ENCODE measurements at places on chromosomes 16 and 17. TPM values are rescaled to one million over a fixed set of nuclear protein-coding genes. Genes with fewer than 3 reads are reported as not detected.

DNA sequence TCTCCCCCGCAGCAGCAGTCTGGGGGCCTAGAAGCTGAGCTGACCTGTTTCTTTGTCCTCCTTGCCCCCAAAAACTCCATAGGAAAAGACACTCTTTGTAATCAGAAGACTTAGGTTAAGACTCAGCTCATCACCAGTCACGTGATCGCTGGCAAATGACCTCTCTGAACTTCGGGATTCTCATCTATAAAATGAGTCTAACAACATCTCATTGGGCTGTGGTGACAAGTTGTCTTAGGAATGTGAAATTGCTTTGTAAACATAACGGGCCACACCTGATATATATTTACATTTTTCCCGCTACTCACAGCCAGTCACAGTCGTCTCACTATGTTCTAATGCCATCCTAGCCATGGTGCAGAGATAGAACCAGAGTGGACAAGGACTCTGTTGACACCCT, 86.0 kb upstream of the LHX1 start:
- no peak for DNase-seq
- H3K4me1 ChIP-seq = peaks cover 20% of the 10 kb centered on the region
- no peaks in the 10 kb centered on the region for H3K36me3 ChIP-seq
- H3K27ac ChIP-seq = no peak overlapping the region

DNA sequence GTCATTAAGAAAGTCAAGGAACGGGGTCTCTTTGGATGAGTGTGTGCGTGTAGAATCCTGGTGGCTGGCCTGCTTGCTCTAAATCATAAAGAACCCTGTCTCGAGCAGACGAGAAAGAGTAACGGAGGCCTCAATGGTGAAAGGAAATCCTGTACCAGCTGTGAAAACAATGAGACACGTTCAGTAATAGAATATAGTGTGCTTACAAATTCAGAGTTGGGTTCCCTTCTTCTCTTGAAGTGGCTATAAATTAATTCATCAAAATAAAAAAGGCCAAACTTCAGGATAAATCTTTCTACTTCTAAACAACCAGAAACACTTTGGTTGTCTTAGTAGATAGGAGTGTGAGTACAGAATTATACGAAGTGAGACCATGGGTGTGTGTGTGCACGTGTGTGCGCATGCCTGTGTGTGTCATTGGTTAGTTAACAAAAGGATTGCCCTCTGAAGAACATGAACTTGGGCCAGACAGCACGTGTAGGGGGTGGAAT, 48.5 kb downstream of the WWOX start:
- no peak overlapping the region for H3K4me3 ChIP-seq
- no peak for DNase-seq
- H3K27me3 ChIP-seq = no peaks in the 10 kb centered on the region
- no peaks in the 10 kb centered on the region for H3K36me3 ChIP-seq
- no peaks in the 10 kb centered on the region for H3K4me1 ChIP-seq

DNA sequence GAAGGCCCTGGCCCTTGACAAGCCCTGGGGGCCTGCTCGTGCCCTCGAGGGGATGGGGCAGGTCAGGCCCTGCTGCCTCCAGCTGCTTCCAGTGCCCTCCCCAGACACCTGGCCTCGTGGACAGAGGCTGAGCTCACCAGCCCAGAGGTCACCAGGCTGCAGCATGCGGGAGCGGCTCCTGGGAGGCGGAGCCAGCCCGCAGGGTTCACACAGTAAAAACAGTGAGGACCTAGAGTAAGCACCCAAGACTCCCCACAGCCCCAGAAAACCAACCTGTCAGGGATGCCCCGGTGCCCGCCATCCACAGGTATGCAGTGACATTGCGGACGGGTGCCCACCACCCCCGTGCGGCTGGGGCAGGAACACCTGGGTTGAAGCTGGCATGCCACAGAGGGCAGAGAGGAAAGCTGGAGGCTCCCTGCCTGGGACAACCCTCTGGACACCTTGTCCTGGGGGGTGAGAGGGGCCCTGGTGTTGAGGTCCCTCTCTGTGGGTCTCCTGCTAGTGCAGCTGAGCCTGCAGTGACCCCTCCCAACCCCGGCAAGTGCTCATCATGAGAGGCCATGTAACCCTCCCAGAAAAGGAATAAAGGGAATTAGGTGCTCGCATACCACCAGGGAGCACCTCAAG, 62.1 kb downstream of the LMF1 start:
- no peaks in the 10 kb centered on the region for H3K27me3 ChIP-seq
- H3K27ac ChIP-seq = no peak overlapping the region
- H3K4me1 ChIP-seq = no peaks in the 10 kb centered on the region
- peaks cover 17% of the 10 kb centered on the region for H3K36me3 ChIP-seq
- no peak for DNase-seq

DNA sequence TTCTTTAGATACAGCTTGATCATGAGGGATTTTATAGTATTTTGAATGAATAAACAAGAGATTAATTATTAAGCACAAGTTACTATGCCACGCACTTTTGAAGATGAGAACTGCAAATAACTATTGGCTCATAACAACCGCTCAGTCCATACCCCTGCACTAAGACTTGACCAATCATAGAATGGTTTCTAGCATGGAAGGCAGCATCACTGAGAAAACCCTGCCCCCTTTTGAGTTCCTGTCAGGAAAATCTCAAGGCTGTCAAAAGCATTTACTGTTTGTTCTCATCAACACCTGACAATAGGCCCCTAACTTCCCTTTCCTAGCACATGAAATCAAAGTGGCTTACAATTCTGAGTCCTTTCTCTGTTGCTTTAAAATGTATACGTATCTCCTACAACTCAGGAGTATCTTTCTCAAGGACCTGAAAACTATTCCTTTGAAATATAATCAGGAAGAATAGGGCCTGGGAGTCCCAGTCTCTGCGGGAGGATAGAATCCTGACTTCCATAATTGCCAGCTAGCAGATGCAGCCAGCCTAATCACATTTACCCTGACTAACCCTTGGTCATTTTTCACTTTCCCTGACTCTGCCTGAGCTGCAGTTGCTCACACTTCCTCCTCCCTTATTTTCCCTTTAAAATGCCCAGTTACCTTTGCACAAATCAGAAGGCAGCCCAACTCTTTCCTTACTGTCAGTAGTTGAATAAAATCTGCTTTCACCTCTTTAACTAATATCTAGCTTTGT, 9.1 kb upstream of the MMD start:
- peaks cover 30% of the 10 kb centered on the region for H3K4me1 ChIP-seq

GRCh38 chr17:6996256-6997011, 585 bp downstream of the ALOX12 start:
- no peak overlapping the region for H3K27ac ChIP-seq
- no peaks in the 10 kb centered on the region for H3K27me3 ChIP-seq
- DNase-seq = no peak
- H3K4me1 ChIP-seq = no peaks in the 10 kb centered on the region

DNA sequence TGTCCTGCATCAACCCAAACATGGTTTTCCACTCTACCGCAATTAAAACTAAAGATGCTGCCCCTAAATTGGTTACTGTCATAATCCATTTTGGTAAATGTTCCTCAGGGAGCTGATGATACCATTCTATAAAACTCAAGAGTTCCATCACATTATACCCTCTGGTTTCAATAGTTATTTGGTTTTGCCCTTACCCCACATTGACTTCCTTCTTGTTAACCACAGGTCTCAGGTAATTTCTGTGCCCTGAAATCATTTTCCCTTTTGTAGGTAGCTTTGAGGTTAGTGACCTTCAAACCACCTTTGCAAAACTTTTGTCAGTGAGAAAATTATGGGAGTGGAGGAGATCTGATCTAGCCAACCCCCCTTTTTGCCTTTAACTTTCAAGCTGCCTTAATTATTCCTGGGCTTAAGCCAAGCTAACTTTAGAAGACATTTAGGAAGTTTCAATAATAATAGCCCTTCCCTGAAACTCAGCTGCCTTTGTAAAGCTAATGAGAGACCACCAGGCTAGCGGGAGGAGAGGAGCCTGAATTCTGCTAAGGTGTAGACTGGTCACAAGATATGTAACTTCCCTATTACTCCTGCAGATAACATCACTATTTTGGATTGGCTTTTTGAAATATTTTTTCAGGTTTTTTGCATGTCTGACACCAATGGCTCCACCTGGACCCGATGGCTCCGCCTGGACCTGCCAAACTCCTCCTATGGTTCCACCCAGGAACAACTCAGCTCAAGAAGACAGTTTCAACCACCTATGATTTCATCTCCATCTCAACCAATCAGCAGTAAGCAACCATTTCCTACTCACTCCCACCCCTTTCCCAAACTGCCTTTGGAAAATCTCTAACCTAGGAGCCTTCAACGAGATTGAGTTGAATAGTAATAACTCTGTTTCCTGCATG, 224.9 kb downstream of the HS3ST3B1 start:
- no peak overlapping the region for H3K4me3 ChIP-seq
- peaks cover 1% of the 10 kb centered on the region for H3K27me3 ChIP-seq

GRCh38 chr16:87653234-87653633, 50.9 kb downstream of the JPH3 start:
- no peaks in the 10 kb centered on the region for H3K36me3 ChIP-seq
- H3K27ac ChIP-seq = no peak overlapping the region
- H3K4me1 ChIP-seq = no peaks in the 10 kb centered on the region
- H3K4me3 ChIP-seq = no peak overlapping the region
- H3K27me3 ChIP-seq = peaks cover 6% of the 10 kb centered on the region

DNA sequence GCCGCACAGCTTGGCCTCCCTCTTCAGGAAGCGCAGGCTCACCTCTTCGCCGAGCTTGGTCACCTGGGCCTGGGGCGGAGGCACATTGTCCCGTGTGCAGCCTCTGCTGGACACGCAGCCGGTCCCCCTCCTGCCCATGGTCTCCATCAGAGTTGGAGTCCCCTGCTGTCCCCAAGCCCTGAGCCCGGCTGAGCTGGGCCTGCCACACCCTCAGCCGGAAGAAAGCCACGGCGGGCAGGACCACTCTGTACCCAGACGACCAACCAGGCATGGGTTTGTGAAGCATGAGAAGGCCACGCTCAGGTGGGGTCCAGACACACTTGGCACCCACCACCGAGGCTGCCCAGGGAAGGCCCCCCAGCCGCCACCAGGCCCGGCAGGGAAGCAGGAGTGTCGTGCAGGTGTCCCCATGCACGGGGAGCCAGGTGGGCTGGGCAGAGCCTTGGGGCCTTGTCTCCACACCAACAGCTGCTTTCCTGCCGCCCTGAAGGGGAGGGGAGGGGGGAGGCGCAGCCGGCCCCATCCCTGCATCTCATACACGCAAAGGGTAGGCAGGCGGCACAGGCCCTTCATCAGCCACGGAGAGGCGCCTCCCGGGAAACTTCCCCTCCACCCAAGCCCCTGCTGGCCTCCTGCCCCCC, 5.2 kb downstream of the CCDC154 start:
- no peaks in the 10 kb centered on the region for H3K27me3 ChIP-seq
- H3K4me3 ChIP-seq = no peak overlapping the region
- no peaks in the 10 kb centered on the region for H3K36me3 ChIP-seq
- DNase-seq = no peak
- no peak overlapping the region for H3K27ac ChIP-seq

- DNase-seq = no peak
- H3K27ac ChIP-seq = no peak overlapping the region
- no peak overlapping the region for H3K4me3 ChIP-seq
- no peaks in the 10 kb centered on the region for H3K27me3 ChIP-seq
- no peaks in the 10 kb centered on the region for H3K4me1 ChIP-seq
- no peaks in the 10 kb centered on the region for H3K36me3 ChIP-seq
Measured at GRCh38 chr17:54795046-54795445, 105.6 kb upstream of the TOM1L1 start.

DNA sequence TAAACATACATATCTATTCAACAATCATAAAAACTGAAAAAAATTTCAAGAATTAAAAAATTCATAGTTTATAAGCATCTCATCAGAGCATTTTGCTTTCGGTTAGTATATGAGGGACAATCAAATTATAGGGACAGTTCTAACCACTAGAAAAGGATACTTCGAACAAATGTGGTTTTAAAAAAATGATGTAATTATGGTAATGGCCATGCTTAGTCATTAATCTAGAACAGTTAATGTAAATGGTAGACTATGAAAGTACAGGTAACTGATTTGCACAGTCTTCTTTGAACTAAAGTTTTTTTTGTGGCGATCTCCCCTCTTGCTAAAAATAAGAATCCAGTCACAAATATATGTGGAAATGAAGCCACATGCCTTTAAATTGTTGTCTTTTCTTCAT, 63.5 kb upstream of the PHOSPHO1 start:
- peaks cover 16% of the 10 kb centered on the region for H3K36me3 ChIP-seq
- DNase-seq = no peak
- H3K4me1 ChIP-seq = no peaks in the 10 kb centered on the region
- no peak overlapping the region for H3K4me3 ChIP-seq

- no peaks in the 10 kb centered on the region for H3K36me3 ChIP-seq
- peaks cover 2% of the 10 kb centered on the region for H3K27me3 ChIP-seq
- H3K4me3 ChIP-seq = no peak overlapping the region
Measured at GRCh38 chr17:6532441-6532885, 23.9 kb downstream of the PITPNM3 start.

DNA sequence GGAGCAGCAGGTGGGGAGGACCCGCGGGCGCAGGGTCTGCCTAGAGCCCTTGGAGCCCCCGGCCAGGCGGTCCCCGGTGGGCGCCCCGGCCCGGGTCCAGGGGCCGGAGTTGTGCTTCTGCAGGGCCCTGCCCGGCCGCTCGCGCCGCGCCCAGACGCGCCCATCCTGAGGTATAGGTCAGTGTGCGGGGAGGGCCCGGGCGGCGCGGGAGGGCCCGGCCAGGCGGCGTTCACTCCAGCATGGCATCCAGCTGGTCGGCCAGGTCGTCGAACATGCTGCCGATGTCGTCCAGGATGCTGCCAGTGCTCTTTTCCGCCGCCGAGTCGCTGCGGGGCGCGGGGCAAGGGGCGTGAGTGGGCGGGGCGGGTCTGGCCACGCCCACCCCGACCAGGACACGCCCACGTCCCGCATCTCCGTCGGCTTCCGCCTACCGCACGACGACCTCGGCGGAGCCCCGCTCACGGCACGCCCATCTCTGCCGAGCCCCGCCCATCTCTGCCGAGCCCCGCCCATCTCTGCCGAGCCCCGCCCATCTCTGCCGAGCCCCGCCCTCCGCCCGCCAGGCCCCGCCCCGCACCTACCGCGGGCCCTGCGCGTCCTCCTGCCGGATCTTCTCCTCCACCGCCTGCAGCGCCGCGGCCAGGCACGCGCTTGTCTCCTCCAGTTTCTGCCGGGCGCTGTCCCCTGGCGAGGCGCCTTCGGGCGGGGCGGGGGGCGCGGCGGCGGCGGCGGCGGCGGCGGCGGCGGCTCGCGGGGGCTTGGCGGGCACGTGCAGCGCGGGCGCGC, 17.9 kb downstream of the CASKIN1 start:
- H3K4me1 ChIP-seq = no peaks in the 10 kb centered on the region
- no peak overlapping the region for H3K27ac ChIP-seq
- H3K4me3 ChIP-seq = no peak overlapping the region
- no peak for DNase-seq
- no peaks in the 10 kb centered on the region for H3K27me3 ChIP-seq
- peaks cover 6% of the 10 kb centered on the region for H3K36me3 ChIP-seq

The TEX19 gene
- total RNA-seq = not detected

The KRT9 gene
- not detected for total RNA-seq

The PLLP gene
- total RNA-seq = 0.26 TPM

The CACNG5 gene
- not detected for total RNA-seq

The TAC4 gene
- total RNA-seq = not detected

The SMIM5 gene
- 0.05 TPM for total RNA-seq

Measured in activated T-helper 1 cell treated with anti-CD3 and anti-CD28 coated beads, Interleukin-12 subunit alpha, Interleukin-12 subunit beta, Interleukin-2, Interleukin-4 antibody, amounts not matched to agents 30 ng/mL and 10 ng/mL and 1 ng/mL, durations not matched to agents 14 hours and 24 hours and 36 hours (primary cell).